Esophagus mucosa (tissue), 1 donor: ENCODE measurements at places on chromosomes 16 and 17. TPM values are rescaled to one million over a fixed set of nuclear protein-coding genes. Genes with fewer than 3 reads are reported as not detected.

- peak; percentile 76 for ATAC-seq
Measured at GRCh38 chr17:31008374-31009041, 37.7 kb downstream of the RNF135 start.

DNA sequence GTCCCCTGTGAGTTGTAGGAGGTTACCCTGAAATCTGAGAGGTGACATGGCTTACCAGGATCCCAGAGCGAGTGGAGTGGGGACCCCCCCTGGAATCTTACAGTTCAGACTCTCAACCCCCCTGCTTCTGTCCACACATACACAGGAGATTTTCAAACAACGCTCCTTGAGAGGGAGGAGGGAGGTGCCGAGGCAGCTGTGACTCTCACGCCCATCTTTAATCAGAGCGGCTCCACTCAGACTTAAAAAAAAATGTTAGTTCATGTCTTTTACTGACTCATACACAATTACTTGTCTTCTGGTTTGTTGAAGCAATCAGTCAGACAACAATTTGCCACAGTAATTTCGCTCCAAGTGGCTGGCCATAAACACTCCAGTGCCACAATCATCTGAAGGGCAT, 15.4 kb upstream of the TMEM220 start:
- peak; percentile 64 for ATAC-seq

DNA sequence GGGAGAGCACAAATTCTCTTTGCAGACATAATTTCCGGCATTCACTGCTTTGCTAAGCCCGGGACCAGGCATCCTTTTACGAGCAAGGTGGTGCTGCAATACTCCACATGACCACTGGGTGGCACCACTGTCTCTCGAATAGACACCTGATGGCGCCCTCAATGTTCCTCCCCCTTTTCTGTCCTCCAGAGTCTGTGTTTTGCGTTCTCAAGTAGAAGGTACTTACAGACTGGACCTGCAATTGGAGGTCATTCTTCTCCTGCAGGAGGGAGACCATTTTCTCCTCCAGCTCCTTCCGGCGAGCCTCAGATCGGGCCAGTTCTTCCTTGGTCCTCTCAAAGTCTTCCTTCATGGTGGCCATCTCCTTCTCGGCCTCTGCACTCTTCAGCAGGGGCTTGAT, 45.2 kb downstream of the MYH13 start:
- ATAC-seq, result peak; percentile 75

The KRTAP4-6 gene
- not detected for total RNA-seq

The OTOP3 gene
- total RNA-seq, result 14.7 TPM

The TBC1D28 gene
- not detected for total RNA-seq

DNA sequence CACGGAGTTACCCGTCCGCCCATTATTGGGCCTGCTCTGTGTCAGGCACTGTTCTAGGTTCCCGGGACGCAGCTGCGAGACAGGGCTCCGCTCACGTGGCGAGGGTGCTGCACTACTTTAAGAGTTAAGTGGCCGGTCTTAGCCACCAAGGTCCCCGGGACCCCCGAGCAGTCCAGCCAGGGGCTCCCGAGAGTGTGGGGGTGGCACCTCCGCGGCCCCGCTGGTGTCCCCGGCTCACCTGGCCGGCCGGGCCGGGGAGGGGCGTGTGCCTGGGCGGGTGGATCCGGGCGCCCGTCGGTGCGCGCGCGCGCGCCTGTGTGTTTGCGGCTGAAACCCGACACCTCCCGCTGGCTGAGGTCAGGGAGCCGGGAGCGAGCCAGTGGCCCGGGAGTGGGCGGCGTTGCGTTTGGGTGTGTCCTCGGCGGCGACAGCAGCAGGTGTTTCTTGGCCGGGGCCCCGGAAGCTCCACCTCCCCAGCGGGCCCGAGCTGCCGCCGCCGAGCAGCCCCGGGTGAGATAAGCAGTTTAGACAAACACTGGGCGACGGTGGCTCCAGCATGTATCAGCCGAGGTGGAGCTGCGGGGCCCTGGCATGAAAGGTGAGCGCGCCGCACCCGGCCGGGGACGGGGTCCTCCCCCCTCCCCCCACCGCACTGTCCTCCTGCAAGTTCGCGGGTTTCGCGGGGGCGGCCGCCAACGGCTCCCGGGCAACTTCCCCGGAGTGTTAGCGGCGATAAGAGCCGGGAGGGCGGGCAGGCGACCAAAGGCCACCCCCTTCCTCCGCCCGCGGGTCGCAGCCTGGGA, at the start of gene GSE1:
Gene GSE1, plus strand, starts transcription at position 522 of the 803 bp plus-strand sequence. Its CDS starts 70 bp downstream, at position 592.
- ATAC-seq, result peak; percentile 58

The PIK3R5 gene
- 0.88 TPM for total RNA-seq

DNA sequence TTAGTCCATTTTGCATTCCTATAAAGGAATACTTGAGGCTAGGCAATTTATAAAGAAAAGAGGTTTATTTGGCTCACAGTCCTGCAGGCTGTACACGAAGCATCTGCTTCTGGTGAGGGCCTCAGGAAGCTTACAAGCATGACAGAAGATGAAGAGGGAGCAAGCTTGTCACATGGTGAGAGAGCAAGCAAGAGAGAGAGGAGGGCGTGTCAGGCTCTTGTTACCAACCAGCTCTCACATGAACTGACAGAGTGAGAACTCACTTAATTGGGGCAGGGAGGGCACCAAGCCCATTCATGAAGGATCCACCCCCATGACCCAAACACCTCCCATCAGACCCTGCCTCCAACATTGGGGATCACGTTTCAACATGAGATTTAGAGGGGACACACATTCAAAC, 1.6 kb downstream of the CHCT1 start:
- ATAC-seq, result no peak

- ATAC-seq, result peak; percentile 80
Measured at GRCh38 chr16:75108792-75109731, 7.5 kb downstream of the LDHD start.

GRCh38 chr17:19322861-19323260, 39.7 kb downstream of the B9D1 start:
- ATAC-seq, result no peak

- ATAC-seq, result no peak
Measured at GRCh38 chr17:50424996-50425681, 879 bp upstream of the ACSF2 start.

DNA sequence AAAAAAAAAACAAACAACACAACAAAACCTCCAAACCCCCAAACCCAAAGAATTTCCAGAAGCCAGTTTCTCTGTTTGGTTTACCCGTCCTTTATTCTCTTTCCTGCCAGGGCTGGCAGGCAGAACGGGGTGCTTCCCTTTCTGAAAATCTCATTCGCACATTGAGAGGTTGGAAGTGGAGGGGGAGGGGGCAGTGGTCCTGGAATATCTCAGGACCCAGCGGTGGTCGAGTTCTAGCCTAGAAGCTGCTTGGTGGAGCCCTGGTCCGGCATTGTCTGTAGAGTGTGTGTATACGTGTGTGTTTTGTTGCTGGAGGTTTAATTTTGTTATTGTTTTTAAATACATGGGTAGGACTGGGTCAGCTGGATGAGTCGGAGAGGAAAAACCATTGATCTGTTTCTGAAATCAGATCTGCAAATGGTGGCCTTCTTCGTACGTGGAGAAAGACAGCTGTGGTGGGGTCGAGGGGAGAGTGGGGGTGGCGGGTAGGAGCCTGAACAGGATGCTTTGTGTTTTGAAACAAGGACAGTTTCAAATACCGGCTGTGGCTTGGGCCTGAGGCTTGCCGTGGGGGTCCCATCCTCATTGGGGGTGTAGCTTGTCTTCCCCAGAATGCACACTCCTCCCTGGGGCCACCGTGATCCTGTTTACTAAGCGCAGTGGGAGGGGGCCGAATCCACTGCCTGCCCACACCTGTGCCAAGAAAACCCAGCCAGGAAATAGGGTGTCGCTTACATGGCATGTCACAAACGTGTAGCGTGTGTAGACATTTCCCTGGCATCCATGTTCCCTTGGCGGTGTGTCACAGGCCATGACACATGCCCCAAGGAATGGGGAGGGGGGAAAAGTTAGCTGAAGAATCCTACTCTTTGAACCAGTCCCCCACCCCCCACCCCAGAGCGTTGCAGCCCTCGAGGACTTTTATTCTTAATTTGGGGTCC, 1.6 kb downstream of the CMIP start:
- peak; percentile 57 for ATAC-seq

GRCh38 chr16:28010671-28011070, 52.8 kb downstream of the GSG1L start:
- no peak for ATAC-seq

DNA sequence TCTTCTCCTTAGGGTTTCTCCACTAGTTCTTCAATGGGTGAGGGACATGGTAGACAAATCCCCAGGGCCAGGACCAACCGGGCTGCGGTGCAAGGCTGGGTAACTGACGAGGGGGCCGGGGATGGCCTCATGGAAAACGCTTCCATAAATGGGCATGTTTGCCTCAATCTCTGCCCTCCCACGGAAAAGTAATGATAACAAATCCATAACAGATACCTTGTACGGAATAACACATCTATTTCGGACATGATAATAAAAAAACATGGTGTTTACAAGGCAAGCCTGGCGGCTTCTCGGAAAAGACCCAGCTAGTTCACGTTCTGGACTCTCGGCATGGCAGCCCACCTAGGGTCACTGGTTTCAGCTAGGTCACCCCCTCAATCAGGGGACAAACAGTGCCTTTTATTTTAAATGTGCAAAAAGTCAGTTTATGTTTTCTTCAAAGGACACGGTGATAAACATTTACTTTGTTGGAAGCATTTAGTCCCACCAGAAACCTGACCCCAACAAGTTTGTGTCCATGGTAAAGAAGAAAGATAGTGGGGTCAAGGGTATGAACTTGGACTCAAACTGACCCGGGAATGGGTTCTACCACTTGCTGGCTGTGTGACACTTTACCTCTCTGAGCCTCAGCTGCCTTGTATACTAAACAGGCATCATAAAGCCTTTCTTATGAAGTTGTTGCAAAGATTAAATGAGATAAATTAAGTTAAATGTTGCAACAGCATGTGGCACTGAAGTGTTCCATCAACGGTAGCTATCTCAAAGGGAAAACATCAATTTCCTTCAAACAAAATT, 1.7 kb downstream of the MYH11 start:
- no peak for ATAC-seq

The ACSM3 gene
- 1.5 TPM for total RNA-seq

DNA sequence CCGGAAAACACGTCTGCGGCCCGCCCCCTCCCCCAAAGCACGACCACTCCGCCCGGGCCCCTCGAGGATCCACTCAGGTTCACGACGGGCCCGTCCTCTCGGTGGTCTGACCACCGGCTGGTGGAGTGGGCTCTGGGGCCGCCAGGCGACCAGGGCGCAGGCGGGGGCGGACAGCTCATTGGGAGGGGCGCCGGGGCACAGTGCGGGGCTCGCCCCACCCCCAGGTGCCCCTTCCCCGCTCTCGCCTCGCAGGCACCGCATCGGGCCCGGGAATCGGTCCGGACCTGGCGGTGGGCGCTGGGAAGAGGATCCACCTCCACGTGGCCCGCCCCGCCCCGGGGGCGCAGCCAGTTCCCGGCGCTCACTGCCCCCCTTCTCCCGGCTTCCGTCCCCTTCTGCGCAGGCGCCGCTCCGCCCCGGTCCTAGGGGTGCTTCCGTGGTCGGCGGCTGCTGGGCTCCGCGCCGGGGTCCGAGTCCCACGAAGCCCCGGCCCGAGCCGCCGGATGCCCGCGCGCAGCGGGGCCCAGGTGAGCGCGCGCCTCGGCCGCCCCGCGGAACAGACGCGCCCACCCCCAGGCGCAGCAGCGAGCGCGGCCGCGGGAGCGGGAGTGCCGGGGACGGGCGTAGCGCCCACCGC, at the start of gene MPG:
Gene MPG, plus strand, starts transcription at position 419 of the 637 bp plus-strand sequence. Its CDS starts 85 bp downstream, at position 504.
- ATAC-seq, result peak; percentile 76

The RANBP10 gene
- total RNA-seq, result 20.1 TPM

GRCh38 chr16:19690196-19690595, 27.8 kb downstream of the KNOP1 start:
- ATAC-seq, result no peak

DNA sequence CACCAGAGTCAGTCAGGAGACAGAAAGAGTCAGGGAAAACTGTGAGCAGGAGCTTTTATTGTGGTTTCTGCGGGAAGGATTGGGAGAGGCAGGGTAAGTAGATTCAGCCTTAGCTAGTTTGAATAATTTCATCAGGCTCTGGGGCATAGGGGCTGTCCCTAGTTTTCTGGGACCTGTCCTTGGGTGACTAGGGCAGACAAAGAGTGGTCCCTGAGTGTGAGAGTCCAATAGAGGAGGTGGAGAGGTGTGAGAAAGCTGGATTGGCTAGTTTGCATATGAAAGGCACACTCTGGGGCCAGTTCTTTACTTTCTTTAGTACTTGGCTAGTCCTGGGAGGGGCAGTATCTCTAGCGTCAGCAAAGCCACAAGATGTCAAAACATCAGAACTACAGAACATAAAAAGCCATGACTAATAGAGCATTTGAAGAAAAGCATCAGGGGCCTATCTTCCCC, 255.6 kb downstream of the HS3ST3A1 start:
- peak; percentile 41 for ATAC-seq

The KCNJ16 gene
- not detected for total RNA-seq

The CEMP1 gene
- total RNA-seq, result not detected

DNA sequence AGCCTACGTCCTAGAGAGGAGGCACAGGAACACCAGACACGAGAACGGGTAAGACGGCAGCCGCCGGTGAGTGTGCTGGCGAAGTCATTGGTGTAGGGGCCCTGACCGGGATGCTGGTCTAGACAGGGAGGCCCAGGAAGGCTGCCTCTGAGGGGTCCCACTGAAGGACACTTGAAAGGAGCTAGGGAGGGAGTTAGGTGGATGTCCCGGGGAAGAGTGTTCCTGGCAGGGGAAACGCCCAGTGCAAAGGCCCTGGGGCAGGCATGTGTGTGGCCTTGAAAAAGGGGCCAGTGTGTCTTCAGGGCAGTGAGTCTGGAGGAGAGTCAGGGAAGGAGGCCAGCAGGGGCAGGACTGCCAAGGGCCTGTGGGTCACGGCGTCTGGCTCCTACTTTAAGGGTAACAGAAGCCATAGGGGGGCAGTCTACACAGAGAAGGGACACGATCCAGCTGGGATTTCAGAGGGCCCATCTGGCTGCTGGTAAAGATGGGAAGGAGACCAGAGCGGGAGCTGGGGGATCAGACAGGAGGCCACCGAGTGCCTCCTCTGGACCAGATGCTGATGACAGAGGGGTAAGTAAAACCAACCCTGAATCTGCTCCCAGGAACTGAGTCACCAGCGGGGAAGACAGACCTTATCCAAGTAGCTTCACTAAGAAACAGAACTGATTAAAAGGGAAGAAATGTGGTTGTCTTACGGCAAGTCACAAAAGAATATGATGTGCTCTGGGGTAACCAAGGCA, 115.9 kb downstream of the LITAF start:
- no peak for ATAC-seq

DNA sequence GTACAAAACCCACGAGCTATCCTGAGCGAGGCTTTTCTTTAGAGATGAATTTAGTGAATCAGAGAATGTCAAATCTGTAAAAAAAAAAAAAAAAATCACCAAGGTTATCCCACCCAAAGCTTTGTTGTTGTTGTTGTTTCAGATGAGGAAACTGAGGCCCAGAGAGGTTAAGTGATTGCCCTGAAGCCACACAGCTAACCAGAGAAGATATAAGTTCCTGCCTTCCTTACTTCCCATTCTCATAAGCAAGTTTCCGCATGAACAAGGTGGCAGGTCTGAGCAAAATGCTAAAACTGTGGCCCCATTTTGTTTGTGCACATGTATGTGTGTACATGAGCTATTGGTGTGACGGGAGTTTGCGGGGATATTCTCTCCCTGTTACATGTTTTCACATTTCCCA, 352.1 kb upstream of the ZFHX3 start:
- ATAC-seq, result no peak

- ATAC-seq, result no peak
Measured at GRCh38 chr17:20225162-20226115, 216.3 kb downstream of the SPECC1 start.

GRCh38 chr17:65220732-65221131, 83.6 kb downstream of the RGS9 start:
- no peak for ATAC-seq
